ENCODE measurements at places on chromosomes 7 and 10. TPM values are rescaled to one million over a fixed set of nuclear protein-coding genes. Genes with fewer than 3 reads are reported as not detected.

The PHKG1 gene
- 8.9 TPM for total RNA-seq

The FFAR4 gene
- 1.6 TPM for total RNA-seq

The SLC26A5 gene
- 0.20 TPM for total RNA-seq

The GBX1 gene
- total RNA-seq = 0.30 TPM

The EN2 gene
- total RNA-seq = under 0.01 TPM

The FERD3L gene
- total RNA-seq = not detected

The GPR85 gene
- 1.9 TPM for total RNA-seq

The FEZF1 gene
- not detected for total RNA-seq

The WNT8B gene
- total RNA-seq = not detected

The LGI1 gene
- total RNA-seq = 2.6 TPM

The FAM13C gene
- total RNA-seq = 16.8 TPM

The SFTPA2 gene
- not detected for total RNA-seq

The ZCWPW1 gene
- 4.7 TPM for total RNA-seq

The GPR37 gene
- 4.3 TPM for total RNA-seq

The FXYD4 gene
- not detected for total RNA-seq

The HSPA12A gene
- 11.2 TPM for total RNA-seq

The NYAP1 gene
- 1.7 TPM for total RNA-seq

The ITPRIP gene
- 13.0 TPM for total RNA-seq

The CFAP70 gene
- total RNA-seq = 3.4 TPM

The NUTM2E gene
- total RNA-seq = 0.20 TPM

The LRRC4 gene
- 1.2 TPM for total RNA-seq

The GIMAP5 gene
- 11.5 TPM for total RNA-seq

The EPHB4 gene
- total RNA-seq = 54.6 TPM

The KLF14 gene
- 0.89 TPM for total RNA-seq

The DPCD gene
- total RNA-seq = 21.5 TPM

The ACADSB gene
- 13.1 TPM for total RNA-seq

The ARHGAP22 gene
- total RNA-seq = 1.1 TPM

The ATAD1 gene
- total RNA-seq = 31.3 TPM

The NKX6-2 gene
- total RNA-seq = not detected

The SPDYE2B gene
- not detected for total RNA-seq

The NPFFR1 gene
- total RNA-seq = 0.59 TPM
